CMK (cell line): ENCODE measurements at places on chromosomes 16 and 17.

DNA sequence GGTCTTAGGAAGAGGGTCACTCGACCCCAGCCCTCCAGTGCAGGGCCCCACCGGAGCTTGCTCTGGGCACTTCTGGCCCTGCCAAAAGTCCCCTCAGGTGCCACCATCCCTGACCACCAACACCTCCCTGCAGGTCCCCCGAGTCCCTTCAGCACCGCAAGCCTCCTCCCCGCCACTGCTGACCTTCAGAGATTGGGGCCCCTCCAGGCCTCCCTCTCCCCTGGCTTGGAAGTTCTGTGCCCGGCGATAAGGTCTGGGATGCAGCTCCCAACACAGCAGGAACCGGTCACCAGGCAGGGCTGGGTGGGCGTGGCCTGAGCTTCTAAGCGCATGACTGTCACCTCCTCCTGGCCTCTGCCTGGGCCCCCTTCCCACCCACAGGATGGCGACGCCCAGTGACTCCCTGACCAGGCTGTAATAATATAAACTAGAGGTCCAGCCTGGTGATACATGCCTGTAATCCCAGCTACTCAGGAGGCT lies 11.2 kb downstream of the PIEZO1 start:
- peak; percentile 99 for DNase-seq

DNA sequence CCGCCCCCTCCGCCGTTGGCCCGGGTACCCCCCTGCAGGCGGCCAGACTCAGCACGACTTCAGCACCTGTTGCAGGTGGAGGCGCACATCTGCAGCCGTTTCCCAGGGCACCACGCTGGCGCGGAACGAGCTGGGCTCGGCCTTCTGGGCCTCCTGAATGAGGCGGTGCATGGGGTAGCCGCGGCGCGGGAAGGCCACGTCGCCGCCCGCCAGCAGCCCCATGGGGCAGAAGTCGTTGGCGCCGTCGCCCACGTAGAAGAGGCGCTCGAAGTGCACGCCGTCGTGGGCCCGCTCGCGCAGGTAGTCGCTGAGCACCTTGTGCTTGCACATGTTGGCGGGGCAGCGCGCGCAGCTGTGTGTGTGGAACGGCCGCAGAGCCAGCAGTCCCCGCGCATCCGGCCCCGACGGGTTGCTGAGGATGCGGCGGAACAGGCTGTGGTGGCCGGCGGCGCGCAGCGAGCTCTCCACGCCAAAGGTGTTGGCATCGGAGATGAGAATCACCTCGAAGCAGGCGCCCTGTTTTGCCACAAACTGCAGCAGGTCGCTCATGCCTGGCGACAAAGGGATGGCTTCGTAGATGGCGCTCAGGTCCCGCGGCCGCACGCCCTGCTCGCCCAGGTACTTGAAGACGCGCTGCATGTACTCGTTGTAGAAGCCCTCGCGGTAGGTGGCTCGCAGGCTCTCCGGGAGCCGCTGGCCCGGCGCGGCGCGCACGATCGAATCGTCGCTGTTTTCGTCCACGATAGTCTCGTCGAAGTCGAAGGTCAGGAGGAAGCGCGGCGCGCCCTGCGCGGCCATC lies 6.2 kb downstream of the PHOSPHO1 start:
- DNase-seq, result no peak

DNA sequence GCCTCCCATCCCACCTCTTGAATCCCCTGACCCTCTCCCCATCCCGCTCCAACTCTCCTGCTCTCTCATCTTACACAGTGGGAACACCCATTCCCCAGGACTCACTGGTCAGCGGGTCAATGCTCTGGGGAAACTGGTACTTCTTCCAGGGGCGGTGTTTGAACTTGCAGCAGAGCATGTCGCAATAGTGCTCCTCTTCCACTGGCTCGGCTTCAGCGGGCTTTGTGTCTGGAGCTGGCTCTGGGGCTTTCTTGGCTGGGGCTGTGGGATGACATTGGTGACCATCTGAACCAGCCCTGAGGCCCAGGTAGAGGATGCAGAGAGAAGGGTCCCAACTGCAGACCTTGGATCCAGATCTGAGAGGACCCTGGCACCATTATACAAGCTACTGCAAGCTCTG lies 51.9 kb downstream of the CNGB1 start:
- DNase-seq, result no peak

- no peak for DNase-seq
These were observed 26.4 kb downstream of the LDAF1 start for GRCh38 chr16:21184834-21185233.

DNA sequence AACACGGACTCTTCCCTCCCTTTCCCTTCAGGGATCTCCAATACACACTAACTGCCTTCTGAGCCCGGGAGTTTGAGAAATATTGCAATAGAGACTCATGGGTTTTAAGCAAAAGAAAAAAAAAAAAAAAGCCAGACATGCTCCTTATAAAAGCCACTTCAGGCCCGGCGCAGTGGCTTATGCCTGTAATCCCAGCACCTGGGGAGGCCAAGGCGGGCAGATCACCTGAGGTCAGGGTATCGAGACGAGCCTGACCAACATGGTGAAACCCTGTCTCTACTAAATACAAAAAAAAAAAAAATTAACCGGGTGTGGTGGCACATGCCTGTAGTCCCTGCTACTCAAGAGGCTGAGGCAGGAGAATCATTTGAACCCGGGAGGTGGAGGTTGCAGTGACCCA lies 2.4 kb upstream of the HEXD start:
- DNase-seq, result no peak

GRCh38 chr17:41464682-41465081 lies 2.5 kb downstream of the KRT32 start:
- DNase-seq, result no peak

- DNase-seq, result no peak
These were observed 73.2 kb upstream of the C16orf82 start for GRCh38 chr16:26993511-26993910.
